ENCODE measurements at places on chromosomes 5 and 9.

DNA sequence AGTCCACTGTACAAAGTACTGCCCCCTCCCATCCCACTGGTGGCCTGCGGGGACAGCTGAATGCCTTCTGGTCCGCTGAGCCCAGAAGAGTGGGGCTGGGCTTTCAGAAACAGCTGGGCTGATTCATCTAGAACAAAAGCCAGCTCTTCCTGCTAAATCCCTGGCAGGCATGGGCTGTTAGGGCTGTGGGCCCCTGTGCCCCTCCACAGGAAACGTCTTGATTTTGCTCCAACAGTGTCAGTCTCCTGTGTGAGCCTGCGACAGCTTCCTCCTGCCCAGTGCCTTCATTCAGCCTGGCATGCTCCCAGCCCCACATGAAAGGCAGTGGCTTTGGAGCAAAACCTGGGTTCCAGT lies 6.9 kb upstream of the GSN start:
- DNase-seq = no peak

DNA sequence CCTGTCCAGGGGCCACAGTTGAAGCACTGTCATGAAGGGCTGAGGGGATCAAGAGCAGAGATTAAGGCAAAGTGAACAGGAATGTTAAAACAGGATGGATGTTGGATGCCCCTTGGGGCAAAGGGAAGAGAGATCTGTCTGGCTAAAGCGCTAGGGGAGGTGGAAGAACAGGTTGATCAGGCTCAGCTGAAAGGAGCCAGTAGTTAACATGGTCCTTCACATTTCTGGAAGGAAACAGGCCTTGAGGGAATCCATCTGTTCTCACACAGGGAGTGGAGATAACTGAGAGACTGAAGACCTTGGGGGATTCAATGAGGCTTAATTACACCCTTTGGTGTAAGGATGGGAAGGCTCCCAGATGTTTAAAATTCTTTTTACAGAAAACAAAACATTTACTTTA lies 5.8 kb downstream of the HAPLN1 start:
- no peak for DNase-seq

DNA sequence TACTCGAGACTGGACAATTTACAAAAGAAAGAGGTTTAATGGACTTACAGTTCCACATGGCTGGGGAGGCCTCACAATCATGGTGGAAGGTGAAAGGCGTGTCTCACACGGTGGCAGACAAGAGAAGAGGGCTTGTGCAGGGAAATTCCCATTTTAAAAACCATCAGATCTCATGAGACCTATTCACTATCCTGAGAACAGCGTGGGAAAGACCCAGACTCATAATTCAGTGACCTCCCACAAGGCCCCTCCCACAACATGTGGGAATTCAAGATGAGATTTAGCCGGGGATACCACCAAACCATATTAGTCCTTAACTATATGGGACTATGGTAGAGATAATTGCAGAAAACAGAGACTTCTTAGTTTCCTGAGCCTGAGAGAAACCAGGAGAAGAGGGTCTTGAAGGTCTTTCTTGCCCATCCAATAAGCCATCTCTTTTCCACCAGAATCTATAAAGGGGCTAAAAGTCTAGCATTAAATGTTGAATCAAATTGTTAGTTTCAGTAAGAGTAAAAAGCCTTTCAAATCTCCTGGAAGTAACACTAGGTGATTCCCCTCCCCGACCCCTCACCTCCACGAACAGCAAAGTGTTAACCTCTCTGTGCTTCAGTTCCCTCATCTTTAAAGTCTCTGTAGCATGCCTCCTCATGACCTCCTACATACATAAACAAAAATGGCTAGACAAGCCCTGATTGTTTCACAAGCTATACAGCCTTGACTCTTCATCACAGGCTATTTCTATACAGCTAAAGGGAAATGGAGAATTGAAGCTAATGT lies 259.1 kb downstream of the TMEM167A start:
- no peak for DNase-seq

- no peak for DNase-seq
These were observed 28.3 kb downstream of the IARS1 start for GRCh38 chr9:92265154-92265553.

- DNase-seq = no peak
These were observed 119.6 kb upstream of the RETREG1 start for GRCh38 chr5:16736158-16736995.

GRCh38 chr5:180103487-180104167 lies 32.1 kb upstream of the RNF130 start:
- no peak for DNase-seq

DNA sequence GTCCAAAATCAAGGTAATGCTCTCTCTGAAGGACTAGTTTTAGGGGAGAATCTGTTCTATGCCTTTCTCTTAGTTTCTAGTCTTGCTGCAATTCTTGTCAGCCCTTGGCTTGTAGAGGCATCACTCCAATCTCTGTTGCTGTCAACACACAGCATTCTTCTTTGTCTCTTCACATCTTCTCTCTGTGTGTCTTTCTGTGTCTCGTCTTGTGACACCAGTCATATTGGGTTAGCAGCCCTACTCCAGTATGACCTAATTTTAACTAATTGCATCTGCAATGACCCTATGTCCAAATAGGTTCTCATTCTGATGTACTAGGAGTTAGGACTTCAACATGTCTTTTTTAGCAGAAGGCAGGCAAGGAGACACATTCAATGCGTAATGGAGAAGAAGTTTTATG lies 1110.6 kb downstream of the DTWD2 start:
- DNase-seq = no peak

GRCh38 chr9:98995059-98995671 lies 51.5 kb downstream of the COL15A1 start:
- no peak for DNase-seq

DNA sequence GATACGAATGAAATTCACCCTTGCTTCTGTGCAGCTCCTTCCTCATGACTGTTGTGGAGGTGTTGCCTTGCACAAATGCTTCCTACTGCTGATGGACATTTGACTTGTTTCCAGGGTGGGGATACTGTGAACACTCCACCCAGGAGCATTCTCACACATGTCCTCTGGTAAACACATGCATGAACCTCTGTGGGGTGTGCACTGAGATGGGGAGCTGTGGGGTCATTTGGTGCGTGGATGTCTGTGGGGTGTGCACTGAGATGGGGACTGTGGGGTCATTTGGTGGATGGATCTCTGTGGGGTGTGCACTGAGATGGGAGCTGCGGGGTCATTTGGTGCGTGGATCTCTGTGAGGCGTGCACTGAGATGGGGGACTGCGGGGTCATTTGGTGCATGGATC lies 72.9 kb upstream of the IRX4 start:
- no peak for DNase-seq

DNA sequence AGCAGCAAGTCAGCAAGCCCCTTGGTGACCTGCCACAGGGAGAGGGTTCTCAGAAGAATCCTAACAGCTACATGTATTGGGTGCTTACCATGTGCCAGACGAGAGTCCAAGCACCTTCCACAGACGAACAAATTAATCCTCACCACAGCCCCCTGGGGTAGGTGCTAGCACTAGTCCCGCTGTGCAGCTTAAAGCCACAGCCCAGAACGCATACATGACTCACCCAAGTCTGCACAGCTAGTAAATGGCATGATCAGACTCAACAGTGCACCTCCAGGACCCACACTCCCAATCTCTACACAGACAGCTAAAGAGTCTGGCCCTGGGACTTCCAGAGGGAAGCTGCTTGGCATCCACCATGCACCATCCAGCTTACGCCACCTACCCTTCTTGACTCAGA lies 111.5 kb downstream of the PAX5 start:
- DNase-seq = no peak

- DNase-seq = no peak
These were observed 21.3 kb upstream of the CCDC112 start for GRCh38 chr5:115317736-115318135.

GRCh38 chr5:82072138-82072537 lies 100.3 kb downstream of the ATG10 start:
- DNase-seq = no peak

DNA sequence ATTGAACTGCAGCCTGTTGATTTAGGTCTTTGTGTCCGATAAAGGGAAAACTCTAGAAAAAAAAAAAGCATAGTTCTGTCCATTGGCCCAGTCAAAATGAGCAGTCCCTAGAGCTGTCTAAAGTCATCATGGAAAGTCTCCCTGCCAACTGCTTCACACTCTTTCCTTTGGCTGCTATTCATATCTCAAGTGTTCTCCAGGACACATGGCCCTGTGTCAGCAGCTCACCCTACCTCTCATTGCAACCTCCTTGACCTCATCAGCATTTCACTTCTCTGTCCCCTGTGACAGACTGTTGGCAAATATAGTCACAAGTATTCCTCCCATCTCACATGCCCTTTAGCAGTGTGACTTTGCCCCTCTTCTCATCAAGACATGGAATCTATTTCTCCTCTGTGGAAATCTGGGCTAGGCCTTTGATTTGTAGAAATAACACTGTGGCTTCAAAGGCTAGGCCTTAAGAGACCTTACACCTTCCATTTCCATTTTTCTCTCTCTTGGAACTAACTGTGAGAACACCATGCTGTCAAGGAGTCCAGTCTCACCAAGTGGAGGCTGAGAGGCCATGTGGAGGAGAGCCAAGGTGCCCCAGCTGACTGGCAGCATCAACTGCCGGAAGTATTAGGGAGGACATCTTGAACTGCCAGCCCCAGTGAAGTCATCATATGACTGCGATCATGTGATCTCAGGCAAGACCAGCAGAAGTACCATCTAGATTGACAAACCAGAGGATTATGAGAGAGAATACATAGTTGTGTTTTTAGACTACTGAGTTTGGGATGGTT lies 149.4 kb upstream of the TARS1 start:
- no peak for DNase-seq

DNA sequence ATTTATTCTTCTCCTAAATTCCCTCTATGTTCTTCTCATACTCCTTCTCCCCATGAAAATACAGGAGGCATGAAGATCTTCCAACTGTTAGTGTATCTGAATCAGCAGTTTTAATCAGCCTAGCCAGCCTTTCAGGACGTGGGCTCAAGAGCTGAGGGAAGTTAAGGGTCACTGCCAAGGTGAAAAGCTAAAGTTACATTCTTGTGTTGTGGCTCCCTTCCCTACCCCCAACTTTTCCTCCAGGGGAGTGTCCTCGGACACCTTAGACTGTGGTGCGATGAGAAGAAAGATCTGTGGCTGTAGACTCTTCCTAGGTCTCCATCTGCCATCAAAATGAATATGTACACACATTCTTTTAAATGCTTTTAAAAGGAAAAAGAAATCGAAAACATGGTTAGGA lies 4.2 kb downstream of the DMRT3 start:
- no peak for DNase-seq

- no peak for DNase-seq
These were observed 41.3 kb upstream of the S1PR3 start for GRCh38 chr9:88949961-88950340.

DNA sequence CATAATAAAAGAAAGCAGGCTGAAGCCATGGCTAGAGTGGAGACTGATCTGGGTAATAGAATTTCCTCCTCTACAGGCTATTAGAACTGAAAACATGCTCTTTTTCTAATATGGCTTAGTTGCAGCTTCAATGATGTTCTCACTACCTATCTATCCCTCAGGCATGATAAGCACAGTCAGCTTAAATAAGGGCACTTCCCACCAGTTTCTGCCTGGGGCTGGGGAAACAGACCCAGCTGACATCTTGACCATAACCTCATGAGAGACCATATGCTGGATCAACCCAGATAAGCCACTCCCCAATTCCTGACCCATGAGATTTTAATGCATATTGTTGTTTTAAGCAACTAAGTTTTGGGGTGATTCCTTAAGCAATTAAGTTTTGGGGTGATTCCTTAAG lies 81.2 kb downstream of the ZNF366 start:
- DNase-seq = no peak

DNA sequence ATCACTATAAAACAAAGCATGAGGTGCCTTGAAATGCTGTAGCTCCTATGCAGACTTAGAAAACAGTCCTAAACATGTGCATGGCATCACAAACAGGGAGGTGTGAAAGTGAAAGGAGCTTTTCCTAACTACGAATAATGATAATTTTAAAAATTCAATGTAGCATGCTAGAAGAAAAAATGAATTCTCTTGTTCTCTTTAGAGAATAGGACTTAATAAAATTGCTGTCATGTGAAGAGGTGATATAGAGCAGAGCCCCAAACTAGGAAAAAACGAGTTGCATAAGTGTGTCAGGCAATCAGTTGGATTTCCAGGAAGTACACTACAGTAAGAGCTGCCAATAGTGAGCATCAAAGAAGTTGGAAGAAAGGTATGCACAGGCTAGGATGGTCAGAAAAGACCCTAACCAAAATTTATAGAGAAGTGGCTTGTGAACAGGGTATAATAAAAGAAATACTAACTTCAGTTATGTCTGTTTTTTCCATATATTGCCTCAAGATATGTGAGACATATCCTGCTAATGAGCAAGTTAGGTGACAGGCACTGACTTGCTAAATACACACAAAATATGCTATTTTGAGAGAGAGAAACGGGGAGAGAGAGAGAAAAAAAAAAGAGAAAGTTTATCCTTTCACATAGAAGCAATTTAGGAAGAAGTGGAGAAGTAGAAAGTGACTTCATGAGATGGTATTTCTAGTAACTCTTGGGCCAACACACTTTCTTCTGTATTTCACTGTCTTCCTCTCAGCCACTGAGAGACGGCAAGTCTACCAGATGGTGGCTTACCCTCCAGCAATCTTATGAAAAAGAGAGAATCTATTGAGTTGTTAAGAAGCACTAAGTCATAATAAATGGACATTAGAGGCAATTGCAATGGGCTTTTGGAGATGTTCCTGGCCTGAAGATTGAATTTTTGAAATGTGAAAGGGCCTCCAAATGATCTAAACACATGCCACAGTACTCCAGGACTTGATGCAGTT lies 18.0 kb downstream of the ITGA2 start:
- DNase-seq = no peak

- DNase-seq = no peak
These were observed 15.7 kb downstream of the SEMA4D start for GRCh38 chr9:89482056-89482851.

- DNase-seq = no peak
These were observed 2.3 kb upstream of the FUT7 start for GRCh38 chr9:137034039-137034708.

DNA sequence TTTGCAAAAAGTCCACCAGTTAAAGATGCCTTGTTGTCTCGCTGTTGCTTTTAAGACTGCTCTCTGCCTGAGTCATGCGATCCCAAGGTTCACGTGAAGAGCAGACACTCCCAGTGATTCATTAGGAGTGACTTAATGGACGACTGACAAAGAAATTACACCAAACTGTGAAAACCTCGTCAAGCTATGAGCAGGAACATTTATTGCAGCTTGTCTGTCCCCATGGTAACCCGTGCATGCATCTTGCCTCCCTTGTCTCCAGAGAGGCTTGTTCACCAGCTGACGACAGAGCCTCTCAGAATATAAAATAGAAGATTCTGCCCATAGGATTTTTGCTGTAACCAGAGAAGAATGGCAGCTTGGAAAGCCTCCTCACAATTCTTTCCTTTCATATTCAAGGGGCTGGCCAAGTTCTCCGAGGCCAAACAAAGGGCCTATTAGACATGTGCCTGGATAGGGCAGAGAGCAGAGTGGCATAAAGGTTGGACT lies 352.7 kb downstream of the SPOCK1 start:
- DNase-seq = no peak

GRCh38 chr5:171700318-171700912 lies 85.2 kb upstream of the SMIM23 start:
- no peak for DNase-seq

- no peak for DNase-seq
These were observed 43.9 kb downstream of the SLC46A2 start for GRCh38 chr9:112846528-112847488.

GRCh38 chr9:16833296-16833835 lies 37.1 kb downstream of the BNC2 start:
- DNase-seq = no peak

All from activated CD4-positive, alpha-beta T cell treated with anti-CD3 and anti-CD28 coated beads for 24 hours (primary cell).